ENCODE measurements at places on chromosomes 16 and 17. TPM values are rescaled to one million over a fixed set of nuclear protein-coding genes. Genes with fewer than 3 reads are reported as not detected.

SMIM5 gene
- 5.9 TPM for total RNA-seq

- DNase-seq = no peak
Measured at GRCh38 chr16:31225193-31225592, 8.3 kb upstream of the PYDC1 start.

DNA sequence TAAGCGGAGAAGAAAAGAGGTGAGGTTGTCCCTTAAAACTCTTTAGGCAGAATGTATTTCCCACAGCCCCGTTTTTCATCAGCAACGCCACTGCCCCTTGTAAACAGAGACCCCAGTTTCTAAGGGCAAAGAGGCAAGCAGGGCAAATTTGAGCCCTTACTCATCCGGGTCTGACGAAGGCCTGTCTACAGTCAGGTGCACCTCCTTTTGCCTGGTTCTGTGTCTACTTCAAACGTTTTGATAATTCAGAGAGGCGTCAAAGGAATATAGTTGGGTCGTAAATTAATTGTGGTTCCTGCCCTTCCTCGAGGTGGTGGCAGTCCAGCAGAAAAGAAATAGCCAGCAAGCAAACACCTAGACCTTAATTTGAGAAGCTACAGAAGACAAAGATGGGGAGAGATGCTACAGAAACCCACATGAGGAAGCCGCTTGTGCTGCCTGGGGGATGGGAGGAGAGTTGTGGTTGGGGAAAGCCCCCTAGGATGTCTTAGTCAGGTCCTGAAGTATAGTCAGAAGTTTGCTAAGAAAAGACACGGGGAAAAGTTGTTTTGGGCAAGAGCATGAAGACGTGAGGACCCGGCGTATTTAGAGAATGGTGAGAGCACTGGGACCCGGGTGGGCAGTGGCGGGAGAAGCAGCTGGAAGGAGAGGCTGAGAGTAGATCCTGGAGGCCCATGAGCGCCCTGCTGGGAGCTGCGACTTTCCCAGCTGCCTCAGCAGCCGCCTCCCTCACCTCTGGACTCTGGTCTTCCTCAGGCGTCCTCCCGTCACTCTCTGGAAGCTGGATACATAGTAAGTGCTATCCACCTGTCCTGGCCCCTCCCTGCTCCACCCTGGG is 2.4 kb downstream of the FBRS start:
- DNase-seq = no peak

DNA sequence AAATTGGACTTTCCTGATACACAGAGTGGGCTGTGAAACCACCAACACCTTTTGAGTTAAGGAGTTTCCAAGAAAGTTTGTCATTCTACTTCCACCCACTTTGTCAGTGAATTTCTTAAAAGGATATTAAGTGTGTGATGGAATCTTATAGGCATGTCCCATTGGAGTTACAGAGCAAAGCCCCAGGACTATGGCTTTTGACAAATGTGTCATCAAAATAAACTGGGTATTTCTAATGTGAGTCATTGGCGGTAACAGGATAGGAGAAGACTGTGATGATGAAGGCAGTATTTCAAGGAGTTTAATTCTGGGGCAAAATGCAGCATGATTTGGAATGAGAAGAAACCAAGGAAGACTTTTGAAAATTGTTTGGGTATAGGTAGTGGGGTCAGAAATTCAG is 1013.8 kb upstream of the EEF2KMT start:
- no peak for DNase-seq

DNA sequence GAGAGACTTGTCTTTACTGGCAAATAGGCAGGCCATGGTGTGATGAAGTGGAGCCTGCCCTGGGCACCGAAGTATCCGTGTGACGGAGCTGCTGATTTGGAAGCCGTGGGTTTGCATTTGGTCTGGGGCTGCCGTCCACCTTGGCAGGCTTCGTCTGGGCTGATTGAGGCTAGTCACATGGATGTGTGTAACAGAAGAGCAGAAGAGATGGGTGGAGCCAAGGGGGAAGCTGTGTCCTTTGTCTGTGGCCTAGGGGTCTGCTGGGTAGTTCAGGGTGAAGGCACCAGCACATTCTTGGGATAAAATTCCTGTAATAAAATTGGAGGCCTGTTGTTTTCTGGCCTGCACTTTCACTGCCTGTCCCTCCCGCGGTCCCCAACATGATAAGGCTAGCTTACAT is 106.1 kb downstream of the AATF start:
- DNase-seq = no peak

- no peak for DNase-seq
Measured at GRCh38 chr17:45139533-45139920, 4.0 kb downstream of the ACBD4 start.

- DNase-seq = no peak
Measured at GRCh38 chr17:39527220-39527813, 66.0 kb downstream of the CDK12 start.

KRTAP16-1 gene
- total RNA-seq = not detected

GRCh38 chr16:85611444-85612190 is 1.5 kb upstream of the GSE1 start:
- peak; percentile 93 for DNase-seq

DNA sequence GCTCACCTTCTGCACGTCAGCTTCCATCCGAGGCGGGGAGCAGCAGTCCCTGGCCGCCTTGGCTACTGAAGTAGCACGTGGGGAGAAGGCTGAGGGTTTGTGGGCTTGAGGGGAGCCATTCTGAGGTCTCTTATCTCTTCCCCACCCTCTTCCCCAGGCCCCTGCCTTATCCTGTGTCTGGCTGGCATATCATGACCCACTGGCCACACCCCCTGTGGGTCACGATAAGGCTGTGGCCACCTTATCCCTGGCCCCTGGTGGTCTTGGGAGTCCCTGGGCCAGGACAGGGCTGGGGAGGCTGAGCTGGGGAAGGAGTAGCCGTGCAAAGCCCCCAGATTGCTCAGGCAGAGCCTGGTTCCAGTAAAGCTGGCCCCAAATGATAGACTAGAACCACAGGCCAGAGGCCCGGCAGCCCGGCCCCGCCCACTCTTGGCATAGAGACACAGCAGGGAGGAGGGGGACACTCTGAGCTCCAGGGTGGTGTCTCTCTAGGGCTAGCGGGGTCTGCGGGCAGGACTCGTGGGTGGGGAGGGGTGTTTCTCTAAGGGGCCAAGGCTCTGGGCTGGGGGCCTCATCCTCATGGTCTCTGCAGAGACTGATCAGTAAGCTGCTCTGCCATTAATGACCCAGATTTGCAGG is 7.6 kb downstream of the SPNS2 start:
- DNase-seq = no peak

GRCh38 chr17:8041249-8041928 is 2.5 kb downstream of the ALOX15B start:
- DNase-seq = peak; percentile 53

FBXO39 gene
- total RNA-seq = not detected

GRCh38 chr17:17732444-17732843 is 51.2 kb downstream of the RAI1 start:
- no peak for DNase-seq

PPM1E gene
- total RNA-seq = 1.5 TPM

GRCh38 chr16:84312783-84313382 is 18.2 kb downstream of the WFDC1 start:
- DNase-seq = no peak

DNA sequence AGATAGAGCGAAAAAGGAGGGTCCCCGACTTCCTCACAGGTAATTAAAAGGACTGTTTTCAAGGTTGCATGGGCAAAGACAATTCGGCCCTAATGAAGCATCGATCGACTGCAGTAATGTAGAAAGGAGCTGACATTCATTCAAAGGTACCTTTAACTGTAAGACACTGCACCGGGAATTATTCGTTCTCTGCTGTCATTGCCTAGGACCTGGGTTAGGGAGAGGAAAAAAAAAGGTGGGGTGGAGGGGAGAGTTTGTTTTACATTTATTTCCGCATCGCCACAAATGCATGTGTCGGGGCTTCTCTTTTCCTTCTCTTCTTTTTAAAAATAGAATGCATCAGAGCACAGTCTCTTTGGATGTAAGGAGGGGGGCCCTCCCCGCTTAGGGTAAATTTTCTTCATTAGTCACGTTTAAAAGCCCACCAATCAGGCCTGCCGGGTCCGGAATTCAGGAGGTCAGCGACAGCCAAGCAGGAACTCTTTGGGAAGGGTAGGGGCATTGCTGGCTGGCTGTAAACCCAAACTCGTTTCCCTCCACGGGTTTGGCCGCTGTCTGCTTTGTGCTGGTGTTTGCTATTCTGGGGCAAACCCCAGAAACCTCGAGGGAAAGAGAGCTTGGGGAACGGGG is 496.2 kb upstream of the ZFHX3 start:
- peak; percentile 24 for DNase-seq

GRCh38 chr16:66508914-66509496 is 40.9 kb downstream of the TK2 start:
- no peak for DNase-seq

DNA sequence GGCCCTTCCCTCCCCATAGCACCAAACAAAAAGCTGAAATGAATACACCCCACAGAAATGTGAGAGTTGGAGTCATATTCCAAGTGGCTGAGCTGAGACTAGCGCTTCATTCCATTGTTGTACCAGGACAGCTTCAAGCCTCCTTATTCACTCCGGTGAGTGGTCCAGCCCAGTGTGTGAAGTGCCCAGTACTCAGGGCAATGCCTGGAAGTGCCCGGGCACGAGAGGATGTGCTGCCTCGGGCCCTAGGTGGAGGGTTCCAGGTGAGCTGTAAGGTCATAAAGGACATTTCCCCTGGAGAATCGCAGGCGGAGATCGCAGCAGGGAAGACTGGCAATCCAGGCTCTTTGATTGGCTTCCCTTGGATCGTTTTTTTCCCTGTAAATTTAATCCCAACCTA is 5.4 kb upstream of the CYLD start:
- no peak for DNase-seq

CDR2L gene
- total RNA-seq = 11.4 TPM

- DNase-seq = no peak
Measured at GRCh38 chr17:47995241-47995935, 24.5 kb downstream of the CDK5RAP3 start.

- DNase-seq = no peak
Measured at GRCh38 chr16:11316331-11317015, 28.8 kb upstream of the RMI2 start.

GRCh38 chr17:37527249-37527851 is 37.7 kb downstream of the DUSP14 start:
- peak; percentile 66 for DNase-seq

KRT33B gene
- 0.21 TPM for total RNA-seq

ELMO3 gene
- total RNA-seq = 4.0 TPM

KRTAP9-4 gene
- not detected for total RNA-seq

DNA sequence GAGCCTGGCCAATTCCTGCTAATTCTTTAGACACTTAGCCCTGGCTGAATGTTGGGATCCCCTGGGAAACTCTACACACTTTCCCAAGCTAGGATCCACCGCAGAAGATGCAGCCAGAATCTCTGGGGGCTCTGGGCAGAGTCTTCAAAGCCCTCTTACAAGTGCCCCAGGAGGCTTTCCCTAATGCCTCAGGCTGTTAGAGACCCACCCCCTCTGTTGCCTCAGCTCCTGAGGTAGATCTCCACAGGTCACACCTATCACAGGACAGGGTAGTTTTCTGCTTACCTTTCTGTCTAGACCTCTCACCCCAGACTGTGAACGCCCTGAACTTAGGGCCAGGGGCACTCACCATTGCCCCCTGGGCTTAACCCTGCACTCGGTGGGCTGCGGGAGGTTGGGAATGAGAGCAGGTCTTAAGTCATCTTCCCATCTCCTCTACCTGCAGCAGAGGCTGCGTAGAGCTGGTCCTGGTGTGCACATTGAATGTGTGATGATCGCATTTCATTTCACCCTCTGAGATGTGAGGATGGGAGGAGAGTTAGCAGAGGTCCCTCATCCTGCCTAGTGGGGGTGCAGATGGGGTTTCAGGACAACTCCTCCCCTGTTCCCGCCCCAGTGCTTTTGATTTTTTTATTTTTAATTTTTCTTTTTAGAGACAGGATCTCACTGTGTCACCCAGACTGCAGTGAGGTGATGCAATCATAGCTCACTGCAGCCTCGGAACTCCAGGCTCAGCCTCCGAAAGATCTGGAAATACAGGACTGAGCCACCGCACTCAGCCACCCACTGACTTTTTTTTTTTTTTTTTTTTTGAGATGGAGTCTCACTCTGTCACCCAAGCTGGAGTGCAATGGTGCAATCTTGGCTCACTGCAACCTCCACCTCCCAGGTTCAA is 89.0 kb upstream of the LHX1 start:
- no peak for DNase-seq

GRCh38 chr16:88560714-88561484 is 9.3 kb upstream of the ZC3H18 start:
- DNase-seq = peak; percentile 57

TBC1D3B gene
- 3.3 TPM for total RNA-seq

- DNase-seq = no peak
Measured at GRCh38 chr17:58574025-58574424, 59.6 kb upstream of the MTMR4 start.

DNA sequence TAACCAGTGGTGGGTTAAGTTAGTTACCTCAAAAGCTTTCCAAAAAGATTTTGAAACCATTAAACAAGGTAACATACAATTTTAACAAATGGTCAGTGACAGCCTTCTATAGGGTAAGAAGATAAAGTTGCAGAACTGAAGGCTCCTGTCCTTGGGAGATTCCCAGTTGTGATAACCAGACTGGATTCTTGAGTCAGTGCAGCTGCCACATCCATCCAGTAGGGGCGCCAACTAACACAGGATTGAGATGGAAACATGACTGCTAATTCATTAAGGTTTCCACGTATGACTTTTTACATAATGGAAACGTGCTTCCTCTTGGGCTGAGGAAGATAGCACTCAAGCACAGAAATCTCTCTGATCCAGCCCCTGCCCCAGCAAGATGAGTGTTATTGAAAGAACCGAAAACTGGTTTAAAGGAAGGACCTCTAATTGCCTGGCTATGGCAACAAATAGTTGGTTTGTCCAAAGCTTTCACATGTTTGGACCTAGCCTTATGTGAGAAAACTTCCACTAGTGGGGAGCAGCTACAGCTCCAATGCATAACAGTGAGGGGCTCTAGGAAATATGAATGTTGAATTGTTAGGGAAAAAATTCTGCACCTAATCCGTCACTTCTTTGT is 269.8 kb upstream of the MYOCD start:
- no peak for DNase-seq

GRCh38 chr17:74748279-74748528 is 224 bp upstream of the NHERF1 start:
- no peak for DNase-seq

- DNase-seq = no peak
Measured at GRCh38 chr17:46023783-46024388, 24.8 kb downstream of the STH start.

GRCh38 chr17:13140750-13141149 is 122.9 kb upstream of the ELAC2 start:
- peak; percentile 2 for DNase-seq

CD300E gene
- not detected for total RNA-seq

DNA sequence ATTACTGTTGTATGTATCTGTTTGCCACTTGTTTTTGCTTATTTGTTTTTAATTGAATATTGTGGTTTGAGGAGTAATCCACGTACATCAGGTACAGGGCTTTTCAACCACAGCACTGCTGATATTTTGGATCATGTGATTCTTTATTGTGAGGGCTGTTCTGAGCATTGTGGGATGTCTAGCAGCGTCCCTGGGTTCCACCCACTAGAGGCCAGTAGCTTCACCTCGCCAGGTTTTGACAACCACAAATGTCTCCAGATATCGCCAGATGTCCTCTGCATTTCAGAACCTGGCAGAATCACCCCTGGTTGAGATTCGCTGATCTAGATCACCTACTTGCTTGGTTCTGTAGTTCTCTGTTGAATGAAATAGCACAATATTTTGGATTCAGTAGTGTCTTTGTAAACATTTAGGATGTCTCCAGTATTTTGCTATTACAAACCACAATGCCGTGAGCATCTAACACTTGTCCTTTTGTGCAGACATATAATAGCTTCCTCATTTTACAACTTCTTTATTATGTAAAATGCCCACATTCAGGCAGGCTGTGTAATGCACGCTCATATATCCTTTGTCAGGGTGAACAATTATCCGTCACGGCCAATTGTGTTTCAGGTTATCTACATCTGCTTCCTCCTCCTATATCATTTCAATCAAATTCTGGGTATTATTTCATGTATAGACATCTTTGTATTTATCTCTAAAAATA is 380.3 kb downstream of the SNX29 start:
- DNase-seq = no peak
